ENCODE measurements at places on chromosomes 2 and 18. TPM values are rescaled to one million over a fixed set of nuclear protein-coding genes. Genes with fewer than 3 reads are reported as not detected.

Gene ELOA2
- not detected for total RNA-seq

DNA sequence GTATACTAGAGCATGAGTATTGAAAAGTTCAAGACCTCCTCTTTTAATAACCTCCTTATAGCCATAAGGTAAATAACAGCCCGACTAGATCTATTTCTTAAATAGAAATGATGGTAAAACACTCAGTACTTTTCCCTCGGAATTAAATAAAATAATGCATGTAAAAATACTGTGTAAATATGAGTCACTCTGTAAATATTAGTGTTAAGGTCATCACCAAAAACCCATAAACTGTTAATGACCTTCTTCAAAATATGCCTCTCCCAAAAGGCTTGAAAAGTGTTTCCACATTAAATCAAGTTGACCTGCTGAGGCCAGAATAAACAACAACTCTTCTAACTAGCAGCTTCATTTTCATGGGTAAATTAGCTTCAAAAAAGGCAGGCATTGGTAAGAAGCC is 25.3 kb upstream of the BZW1 start:
- H3K27me3 ChIP-seq: no peaks in the 10 kb centered on the region
- no peak for DNase-seq
- no peaks in the 10 kb centered on the region for H3K36me3 ChIP-seq
- no peak overlapping the region for H3K4me3 ChIP-seq
- H3K4me1 ChIP-seq: no peaks in the 10 kb centered on the region

DNA sequence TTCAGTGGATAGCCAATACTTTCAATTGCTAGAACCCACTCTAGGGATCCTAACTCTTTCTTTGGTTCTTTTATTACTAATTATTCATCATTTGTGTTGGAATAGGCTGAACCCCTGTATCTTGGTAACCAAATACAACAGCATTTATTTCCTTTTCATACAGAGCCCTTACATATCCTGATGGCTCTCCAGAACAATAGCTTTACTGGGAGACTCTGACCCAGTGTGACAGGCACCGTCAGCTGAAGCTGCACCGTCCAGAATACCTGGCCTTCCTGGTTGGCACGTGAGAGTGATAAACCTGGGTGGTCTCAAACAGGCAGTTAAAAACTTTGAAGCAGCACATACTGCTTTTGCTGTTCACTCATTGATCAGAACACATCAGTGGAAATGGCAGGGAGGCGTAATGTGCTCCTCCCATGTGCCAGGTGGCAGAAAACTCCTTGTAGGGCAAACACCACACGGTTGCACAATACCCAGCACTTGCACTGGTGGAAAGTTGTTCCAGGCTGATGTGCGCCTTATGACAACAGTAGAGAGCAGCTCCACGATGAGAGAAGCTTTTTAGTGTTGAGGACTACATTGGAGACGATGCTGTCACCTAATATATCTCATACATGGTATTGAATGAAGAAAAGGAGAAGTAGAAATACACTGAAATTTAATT is 456.2 kb downstream of the PARD3B start:
- no peaks in the 10 kb centered on the region for H3K4me1 ChIP-seq
- no peaks in the 10 kb centered on the region for H3K36me3 ChIP-seq
- no peaks in the 10 kb centered on the region for H3K27me3 ChIP-seq
- no peak overlapping the region for H3K4me3 ChIP-seq
- no peak overlapping the region for H3K27ac ChIP-seq
- no peak for DNase-seq

DNA sequence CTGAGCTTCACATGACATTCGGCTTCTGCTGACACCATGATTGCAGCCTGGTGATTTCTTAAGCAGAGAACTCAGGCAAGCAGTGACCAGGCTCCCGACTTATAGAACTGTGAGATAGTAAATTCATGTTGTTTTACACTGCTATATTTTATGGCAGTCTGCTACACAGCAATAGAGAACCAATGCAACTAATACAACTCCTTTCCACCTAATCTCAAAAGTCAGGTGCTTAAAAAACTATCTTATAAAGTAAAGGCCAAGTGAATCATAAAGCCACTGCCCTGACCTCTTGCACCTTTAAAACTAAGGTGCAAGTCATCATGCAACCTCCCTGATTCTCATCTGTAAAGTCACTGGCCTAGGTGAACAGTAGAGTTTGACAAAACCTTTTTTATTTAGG is 95.3 kb upstream of the GLS start:
- no peaks in the 10 kb centered on the region for H3K36me3 ChIP-seq
- peaks cover 10% of the 10 kb centered on the region for H3K4me1 ChIP-seq
- no peak overlapping the region for H3K4me3 ChIP-seq
- H3K27me3 ChIP-seq: no peaks in the 10 kb centered on the region

GRCh38 chr2:216318521-216318874 is 53.8 kb downstream of the MARCHF4 start:
- no peaks in the 10 kb centered on the region for H3K4me1 ChIP-seq
- no peak for DNase-seq
- H3K27ac ChIP-seq: no peak overlapping the region
- H3K27me3 ChIP-seq: no peaks in the 10 kb centered on the region
